Astrocyte (in vitro differentiated cells and primary cell): ENCODE measurements at places on chromosomes 2 and 18. TPM values are rescaled to one million over a fixed set of nuclear protein-coding genes. Genes with fewer than 3 reads are reported as not detected.

DNA sequence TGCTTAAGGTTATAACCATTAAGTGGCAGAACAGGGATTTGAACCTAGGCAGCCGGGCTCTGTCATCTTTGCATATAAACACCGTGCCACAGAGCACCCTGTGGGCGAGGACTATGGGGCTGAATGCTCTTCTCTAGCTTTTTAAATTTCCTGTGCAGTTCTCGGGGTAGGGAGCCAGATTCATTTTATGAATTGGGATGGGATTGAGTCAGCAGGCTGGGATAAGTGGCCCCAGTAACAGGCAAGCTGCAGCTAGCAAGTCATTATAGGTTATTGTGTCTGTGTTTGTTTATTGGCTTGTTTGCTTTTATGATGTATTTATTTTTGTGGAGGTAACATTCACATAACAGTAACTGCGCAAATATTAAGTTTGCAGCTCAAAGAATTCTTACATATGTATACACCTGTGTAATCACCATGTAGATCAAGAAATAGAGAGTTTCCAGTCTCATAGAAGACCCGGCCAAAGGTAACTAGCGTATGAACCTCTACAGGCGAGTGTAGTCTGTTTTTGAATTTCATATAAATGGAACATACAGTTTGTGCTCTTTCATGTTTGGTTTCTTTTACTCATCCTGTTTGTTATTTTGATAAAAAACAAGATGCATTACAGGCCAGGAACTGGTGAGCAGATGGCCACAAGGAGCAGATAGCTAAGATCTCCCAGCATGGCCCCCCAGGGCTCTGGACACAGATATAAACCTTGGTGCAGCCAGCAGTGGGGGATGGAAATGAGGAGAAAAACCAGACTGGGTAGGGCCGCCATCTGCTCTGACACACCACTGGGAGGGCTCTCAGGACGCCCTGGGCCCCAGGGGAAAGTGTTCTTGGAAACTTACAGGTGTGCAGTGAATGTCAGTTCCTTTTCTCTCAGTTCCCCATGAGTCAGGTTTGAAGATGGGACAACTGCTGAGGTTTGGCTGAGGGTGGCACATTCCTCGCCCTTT lies 49.2 kb upstream of the GPR155 start:
- no peaks in the 10 kb centered on the region for H3K36me3 ChIP-seq
- H3K4me3 ChIP-seq, result no peak overlapping the region
- H3K27me3 ChIP-seq, result no peaks in the 10 kb centered on the region
- H3K4me1 ChIP-seq, result no peaks in the 10 kb centered on the region
- no peak for DNase-seq

Gene RAX
- total RNA-seq, result not detected in 2 replicates

Gene TMEM198
- 3.8 TPM in 2 replicates for total RNA-seq

DNA sequence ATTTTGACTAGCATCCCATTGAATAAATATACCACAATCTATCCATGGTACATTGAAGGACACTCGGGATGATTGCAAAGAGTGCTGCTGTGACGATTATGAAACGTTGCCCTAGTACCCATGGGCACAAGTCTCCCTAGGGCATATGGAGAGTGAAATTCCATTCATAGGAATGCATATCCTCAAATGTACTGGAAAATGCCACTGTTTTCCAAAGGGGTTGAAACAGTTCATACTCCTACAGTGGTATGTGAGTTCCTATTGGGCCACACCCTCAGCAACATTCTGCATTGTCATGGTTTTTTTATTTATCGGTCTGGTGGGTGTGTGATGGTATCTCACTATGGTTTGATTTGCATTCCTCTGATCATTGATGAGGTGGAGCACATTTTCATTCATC lies 130.6 kb downstream of the TWIST2 start:
- H3K4me1 ChIP-seq, result peaks cover 16% of the 10 kb centered on the region
- no peaks in the 10 kb centered on the region for H3K36me3 ChIP-seq
- H3K27ac ChIP-seq, result no peak overlapping the region
- H3K27me3 ChIP-seq, result no peaks in the 10 kb centered on the region
- H3K4me3 ChIP-seq, result no peak overlapping the region

GRCh38 chr2:125427721-125428315 lies 1228.1 kb upstream of the GYPC start:
- DNase-seq, result peak; percentile 26
- no peak overlapping the region for H3K4me3 ChIP-seq

Gene LONRF2
- 0.45 and 0.62 TPM in 2 replicates for total RNA-seq

Gene RAPH1
- 43.4 and 50.4 TPM in 2 replicates for total RNA-seq

GRCh38 chr2:158095269-158095668 lies 6.4 kb upstream of the UPP2 start:
- no peaks in the 10 kb centered on the region for H3K4me1 ChIP-seq
- no peaks in the 10 kb centered on the region for H3K36me3 ChIP-seq
- no peak overlapping the region for H3K4me3 ChIP-seq

Gene DSG2
- 154 and 168 TPM in 2 replicates for total RNA-seq

GRCh38 chr2:15769676-15770547 lies 170.4 kb upstream of the MYCN start:
- no peaks in the 10 kb centered on the region for H3K36me3 ChIP-seq
- H3K27me3 ChIP-seq, result no peaks in the 10 kb centered on the region
- no peak overlapping the region for H3K4me3 ChIP-seq
- DNase-seq, result no peak
- no peaks in the 10 kb centered on the region for H3K4me1 ChIP-seq

Gene TGFA
- total RNA-seq, result 0.55 and 1.4 TPM in 2 replicates

- no peak overlapping the region for H3K27ac ChIP-seq
- H3K36me3 ChIP-seq, result no peaks in the 10 kb centered on the region
- no peak overlapping the region for H3K4me3 ChIP-seq
- peak; percentile 31 for DNase-seq
- H3K4me1 ChIP-seq, result peaks cover 22% of the 10 kb centered on the region
- H3K27me3 ChIP-seq, result no peaks in the 10 kb centered on the region
Observed at GRCh38 chr2:9095690-9096089, 92.2 kb upstream of the MBOAT2 start.

Gene RNU2-63P
- 4.2 and 6.6 TPM in 2 replicates for total RNA-seq

- no peaks in the 10 kb centered on the region for H3K27me3 ChIP-seq
- H3K4me1 ChIP-seq, result no peaks in the 10 kb centered on the region
- peak; percentile 17 for DNase-seq
- H3K36me3 ChIP-seq, result no peaks in the 10 kb centered on the region
Observed at GRCh38 chr2:149192427-149192826, 138.0 kb upstream of the LYPD6 start.

Gene DSC2
- total RNA-seq, result 39.4 and 48.7 TPM in 2 replicates

GRCh38 chr2:25388491-25388890 lies 46.8 kb upstream of the DNMT3A start:
- no peaks in the 10 kb centered on the region for H3K36me3 ChIP-seq
- H3K4me1 ChIP-seq, result no peaks in the 10 kb centered on the region
- no peak overlapping the region for H3K4me3 ChIP-seq
- no peak for DNase-seq

GRCh38 chr2:218472988-218473387 lies 54.1 kb downstream of the VIL1 start:
- H3K36me3 ChIP-seq, result peaks cover 19% of the 10 kb centered on the region
- H3K4me1 ChIP-seq, result no peaks in the 10 kb centered on the region
- no peak overlapping the region for H3K4me3 ChIP-seq
- H3K27me3 ChIP-seq, result no peaks in the 10 kb centered on the region
- no peak for DNase-seq
- H3K27ac ChIP-seq, result no peak overlapping the region

- peaks cover 7% of the 10 kb centered on the region for H3K4me1 ChIP-seq
- H3K27me3 ChIP-seq, result no peaks in the 10 kb centered on the region
- H3K4me3 ChIP-seq, result no peak overlapping the region
- H3K36me3 ChIP-seq, result peaks cover 2% of the 10 kb centered on the region
Observed at GRCh38 chr18:12552879-12553242, 105.0 kb downstream of the SPIRE1 start.

DNA sequence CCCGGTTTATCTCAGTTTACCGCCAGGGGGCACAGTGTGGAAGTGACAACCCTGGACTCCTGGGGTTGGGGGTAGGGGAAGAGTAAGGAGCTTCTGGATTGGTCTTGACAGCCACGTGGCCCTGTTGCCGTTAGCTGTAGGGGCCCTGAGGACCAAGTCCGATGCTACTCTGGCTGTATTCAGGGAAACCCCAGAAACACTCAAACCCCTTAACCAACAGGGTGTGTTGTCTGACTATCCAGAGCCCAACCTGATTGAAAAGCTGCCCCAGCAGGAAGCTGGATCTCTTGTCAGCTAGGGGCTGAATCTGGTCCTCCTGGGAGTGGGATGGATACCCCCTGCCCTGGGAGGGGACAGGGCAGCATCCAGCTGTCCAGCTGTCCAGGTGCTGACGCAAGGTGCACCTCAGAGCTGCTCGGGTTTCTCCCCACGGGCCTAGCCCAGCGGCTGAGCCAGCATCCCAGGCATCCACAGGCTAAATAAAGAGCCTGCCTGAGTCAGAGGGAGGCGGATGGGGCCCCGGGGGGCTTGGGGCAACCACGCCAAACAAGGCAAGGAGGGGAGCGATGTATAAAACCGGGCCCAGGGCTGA lies 3.1 kb upstream of the GMPPA start:
- H3K36me3 ChIP-seq, result no peaks in the 10 kb centered on the region
- H3K4me1 ChIP-seq, result peaks cover 34% of the 10 kb centered on the region
- DNase-seq, result peak; percentile 66
- no peak overlapping the region for H3K4me3 ChIP-seq
- H3K27ac ChIP-seq, result no peak overlapping the region

GRCh38 chr2:231632559-231633142 lies 40.0 kb downstream of the TEX44 start:
- peak; percentile 68 for DNase-seq
- H3K4me3 ChIP-seq, result no peak overlapping the region
- no peaks in the 10 kb centered on the region for H3K36me3 ChIP-seq
- no peak overlapping the region for H3K27ac ChIP-seq
- peaks cover 10% of the 10 kb centered on the region for H3K4me1 ChIP-seq

Gene ANKRD62
- not detected in 2 replicates for total RNA-seq

Gene QPCT
- total RNA-seq, result 23.1 and 25.2 TPM in 2 replicates

Gene RAB31
- total RNA-seq, result 88.7 and 100 TPM in 2 replicates

DNA sequence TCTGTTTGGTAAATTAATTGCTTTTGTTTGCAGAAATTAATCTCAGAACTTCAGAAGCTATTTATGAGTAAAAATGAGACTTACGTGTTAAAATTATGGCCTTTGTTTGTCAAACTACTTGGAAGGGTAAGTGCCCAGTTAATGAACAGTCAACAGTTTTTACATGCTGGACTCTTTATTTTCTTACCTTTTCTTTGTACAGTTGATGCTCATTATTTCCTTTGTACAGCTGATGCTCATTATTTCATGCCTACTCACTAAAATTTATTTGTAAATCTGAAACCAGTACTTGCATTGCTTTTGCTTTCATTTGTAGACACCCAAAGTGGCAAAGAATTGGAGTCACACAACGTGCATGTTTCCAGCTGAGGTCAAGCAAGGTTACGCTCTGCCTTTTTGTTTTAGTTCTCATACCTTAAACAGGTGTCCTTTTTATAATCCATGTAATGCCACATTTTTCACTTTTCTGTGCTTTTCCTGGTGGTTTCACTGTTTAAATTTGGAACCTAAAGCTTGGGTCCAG lies 13.3 kb downstream of the RIF1 start:
- no peaks in the 10 kb centered on the region for H3K4me1 ChIP-seq
- no peak overlapping the region for H3K27ac ChIP-seq
- peaks cover 31% of the 10 kb centered on the region for H3K36me3 ChIP-seq
- H3K4me3 ChIP-seq, result no peak overlapping the region

GRCh38 chr2:72570413-72570812 lies 255.4 kb downstream of the EXOC6B start:
- H3K4me3 ChIP-seq, result no peak overlapping the region
- no peak overlapping the region for H3K27ac ChIP-seq
- peak; percentile 46 for DNase-seq
- H3K4me1 ChIP-seq, result peaks cover 5% of the 10 kb centered on the region

Gene CAVIN2
- 1.9 and 2.8 TPM in 2 replicates for total RNA-seq

Gene CCDC141
- 0.18 TPM in 1 of 2 replicates, not detected in the other for total RNA-seq

Gene MC4R
- total RNA-seq, result not detected in 2 replicates

GRCh38 chr2:108924580-108925251 lies 64.3 kb downstream of the EDAR start:
- peaks cover 11% of the 10 kb centered on the region for H3K27me3 ChIP-seq
- H3K4me3 ChIP-seq, result no peak overlapping the region
- no peaks in the 10 kb centered on the region for H3K36me3 ChIP-seq

- H3K27ac ChIP-seq, result no peak overlapping the region
- no peaks in the 10 kb centered on the region for H3K36me3 ChIP-seq
- no peak for DNase-seq
- H3K4me3 ChIP-seq, result no peak overlapping the region
- no peaks in the 10 kb centered on the region for H3K27me3 ChIP-seq
Observed at GRCh38 chr2:200199005-200199404, 107.5 kb upstream of the SPATS2L start.

- no peaks in the 10 kb centered on the region for H3K36me3 ChIP-seq
- no peak overlapping the region for H3K4me3 ChIP-seq
Observed at GRCh38 chr2:21234001-21234400, 110.2 kb downstream of the TDRD15 start.

DNA sequence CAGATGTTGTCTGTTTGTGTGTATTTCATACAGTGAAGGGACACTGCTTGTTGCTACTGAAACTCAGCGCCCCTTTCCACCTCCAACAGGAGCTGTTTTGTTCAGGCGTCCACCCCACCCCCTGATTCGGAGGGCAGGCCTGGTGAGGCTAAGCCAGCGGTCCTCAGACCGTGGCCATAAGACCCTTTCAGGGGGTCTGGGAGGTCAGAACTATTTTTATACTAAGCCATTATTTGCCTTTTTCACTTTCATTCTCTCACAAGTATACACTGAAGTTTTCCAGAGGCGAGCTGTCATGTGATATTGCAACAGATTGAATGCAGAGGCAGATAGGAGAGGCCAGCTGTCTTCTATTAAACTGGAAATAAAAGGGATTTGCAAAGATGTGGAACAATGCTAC lies 39.7 kb upstream of the IGFBP5 start:
- H3K4me1 ChIP-seq, result no peaks in the 10 kb centered on the region
- DNase-seq, result no peak
- no peak overlapping the region for H3K4me3 ChIP-seq
- no peaks in the 10 kb centered on the region for H3K36me3 ChIP-seq
